Activated T-cell treated with anti-CD3 and anti-CD28 coated beads for 48 hours (primary cell): ENCODE measurements at places on chromosomes 12 and 14.

DNA sequence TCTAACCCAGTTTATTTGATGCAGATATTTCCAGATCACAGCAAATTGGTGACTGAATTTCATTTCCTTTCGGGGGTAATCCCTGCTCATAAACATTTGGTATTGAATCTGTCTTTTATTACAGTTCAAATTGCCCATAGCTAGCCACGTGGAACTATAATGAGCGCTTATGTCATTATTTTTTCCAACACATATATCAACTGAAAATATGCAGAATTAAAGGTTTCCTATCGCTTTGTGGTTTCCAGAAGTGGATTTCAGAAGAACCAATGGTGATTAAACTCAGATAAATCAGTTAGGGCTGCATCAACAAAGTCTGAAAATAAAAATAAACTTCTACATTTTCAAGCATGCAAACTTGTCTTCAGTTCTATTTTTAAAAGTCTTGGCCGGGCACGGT, 111.9 kb downstream of the PIK3C2G start:
- no peak for DNase-seq

- no peak for DNase-seq
These were observed 80.8 kb upstream of the AMIGO2 start for GRCh38 chr12:47160316-47161244.

- no peak for DNase-seq
These were observed 43.8 kb downstream of the ANO6 start for GRCh38 chr12:45259675-45260074.

- DNase-seq = no peak
These were observed 50.1 kb downstream of the ZC3H14 start for GRCh38 chr14:88612981-88613380.

GRCh38 chr12:113136128-113136989, 798 bp upstream of the RASAL1 start:
- peak; percentile 66 for DNase-seq

DNA sequence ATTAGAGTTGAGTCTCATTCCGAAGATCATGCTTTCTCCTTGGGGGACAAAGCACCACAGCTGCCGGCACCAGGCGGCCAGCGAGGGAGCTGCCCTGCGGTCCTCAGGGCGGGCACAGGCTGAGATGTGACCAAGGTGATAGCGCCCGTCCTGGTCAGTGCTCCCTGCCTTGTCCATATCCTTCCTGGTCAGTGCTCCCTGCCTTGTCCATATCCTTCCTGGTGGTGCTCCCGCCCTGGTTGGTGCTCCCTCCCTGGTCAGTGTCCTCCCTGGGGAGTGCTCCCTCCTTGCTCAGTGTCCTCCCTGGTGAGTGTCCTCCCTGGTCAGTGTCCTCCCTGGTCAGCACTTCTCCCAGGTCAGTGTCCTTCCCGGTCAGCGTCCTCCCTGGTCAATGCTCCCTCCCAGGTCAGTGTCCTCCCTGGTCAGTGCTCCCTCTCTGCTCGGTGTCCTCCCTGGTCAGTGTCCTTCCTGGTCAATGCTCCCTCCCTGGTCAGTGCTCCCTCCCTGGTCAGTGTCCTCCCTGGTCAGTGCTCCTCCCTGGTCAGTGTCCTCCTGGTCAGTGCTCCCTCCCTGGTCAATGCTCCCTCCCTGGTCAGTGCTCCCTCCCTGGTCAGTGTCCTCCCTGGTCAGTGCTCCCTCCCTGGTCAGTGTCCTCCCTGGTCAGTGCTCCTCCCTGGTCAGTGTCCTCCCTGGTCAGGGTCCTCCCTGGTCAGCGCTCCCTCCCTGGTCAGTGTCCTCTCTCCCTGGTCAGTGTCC, 92.2 kb downstream of the ADGRD1 start:
- DNase-seq = no peak

DNA sequence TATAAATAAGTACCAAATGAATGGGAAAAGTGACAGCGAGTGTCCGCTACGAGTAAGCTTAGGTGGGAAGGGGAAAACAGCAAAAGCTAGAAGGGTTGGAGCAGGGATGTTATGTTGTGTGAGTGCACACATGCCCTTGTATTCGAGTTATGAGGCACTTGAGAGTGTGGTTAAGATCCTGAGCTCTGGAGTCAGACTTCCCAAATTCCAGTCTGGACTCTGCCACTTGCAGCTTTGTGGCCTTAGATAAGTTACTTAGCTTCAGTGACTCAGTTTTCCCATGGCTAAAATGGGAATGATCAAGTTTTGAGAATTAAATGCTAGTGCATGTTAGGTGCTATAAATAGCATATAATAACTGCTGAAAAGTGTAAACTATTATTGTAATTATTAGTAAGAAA, 44.9 kb downstream of the KTN1 start:
- no peak for DNase-seq

DNA sequence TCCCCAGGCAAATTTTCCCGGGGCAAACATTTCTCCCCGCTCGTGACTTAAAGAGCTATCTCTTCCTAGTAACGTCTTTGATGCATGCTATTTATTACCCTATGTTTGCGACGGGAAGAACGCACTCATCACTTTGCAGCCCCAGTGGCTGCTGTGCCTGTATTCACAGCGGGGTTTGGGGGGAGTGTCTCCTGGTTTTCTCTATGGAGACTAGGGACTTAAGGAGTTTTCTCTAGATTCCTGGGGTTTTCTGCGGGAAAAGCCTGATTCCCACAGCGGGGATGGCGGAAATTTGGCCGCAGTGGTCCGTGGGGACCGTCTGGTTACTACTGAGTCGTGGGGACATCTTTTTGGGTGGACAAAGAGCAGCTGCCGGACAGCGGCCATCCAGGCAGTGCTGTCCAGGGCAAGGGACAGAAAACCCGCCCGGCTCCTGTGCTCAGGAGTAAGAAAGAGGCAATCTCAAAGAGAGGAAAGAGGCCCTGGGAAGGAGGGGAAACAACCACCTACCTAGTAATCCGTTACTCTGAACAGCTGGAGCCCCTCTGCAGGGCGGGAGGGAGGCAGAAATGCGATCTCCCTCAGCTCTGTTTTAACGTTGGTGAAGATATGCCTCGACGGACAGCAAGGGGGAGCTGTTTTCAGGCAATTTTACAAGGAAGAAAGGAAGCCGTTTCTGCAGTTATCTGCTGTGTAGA, 771 bp upstream of the AVPR1A start:
- no peak for DNase-seq

GRCh38 chr14:105313381-105314286, 914 bp upstream of the PACS2 start:
- no peak for DNase-seq

DNA sequence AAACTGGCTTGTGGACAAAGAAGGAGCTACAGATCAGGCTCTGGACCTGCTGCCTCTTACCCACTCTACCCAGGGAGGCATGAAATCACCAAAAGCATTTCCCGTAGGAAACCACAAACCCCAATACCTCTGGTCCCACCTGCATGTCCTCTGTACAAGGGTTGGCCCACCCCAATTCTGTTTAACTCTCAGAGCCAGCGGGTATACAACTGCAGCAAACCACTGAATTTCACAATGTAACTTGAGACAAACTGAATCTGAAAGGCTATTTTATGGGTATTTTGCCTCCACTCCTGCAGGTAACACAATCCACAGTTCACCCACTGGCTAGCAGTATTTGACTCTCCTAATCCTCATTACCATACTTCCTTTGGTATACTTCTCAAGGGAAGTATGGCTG, 16.5 kb downstream of the SIX1 start:
- no peak for DNase-seq

DNA sequence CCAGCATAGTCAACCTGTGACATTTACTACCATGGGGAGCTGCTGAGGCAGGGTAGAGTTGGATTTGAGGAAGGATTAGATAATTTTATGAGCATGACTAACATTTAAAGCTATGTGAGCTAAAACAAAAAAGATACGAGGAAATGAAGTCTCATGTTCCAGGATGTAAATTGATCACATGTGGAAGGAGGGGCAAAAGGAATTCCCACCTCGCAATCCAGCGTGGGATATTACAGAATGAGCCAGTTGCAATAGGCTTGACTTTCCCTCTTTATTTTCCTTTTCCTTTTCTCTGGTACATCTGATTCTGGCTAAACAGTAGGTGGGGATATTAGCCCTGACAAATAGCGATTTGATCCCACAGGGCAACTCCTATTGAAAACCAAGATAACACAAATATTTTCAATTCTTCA, 214.9 kb upstream of the HMGA2 start:
- DNase-seq = no peak

DNA sequence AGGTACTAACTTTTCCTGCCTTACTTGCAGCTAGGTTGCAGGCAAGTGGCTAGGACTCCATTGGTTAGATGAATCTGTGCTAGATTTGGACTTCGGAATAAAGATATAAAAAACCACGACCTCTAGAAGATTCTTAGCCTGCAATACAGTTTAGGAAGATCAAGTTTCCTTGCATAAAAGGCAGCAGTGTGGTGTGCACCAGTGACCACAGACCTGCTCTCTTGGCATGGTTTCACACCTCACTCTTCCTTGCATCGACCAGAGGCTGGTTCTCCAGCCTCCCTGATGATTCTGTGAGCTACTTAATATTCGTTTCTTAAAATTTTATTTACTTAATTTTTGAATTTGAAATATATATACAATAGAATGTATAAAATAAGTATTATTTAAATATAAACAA, 9.8 kb downstream of the KLHDC1 start:
- DNase-seq = no peak

DNA sequence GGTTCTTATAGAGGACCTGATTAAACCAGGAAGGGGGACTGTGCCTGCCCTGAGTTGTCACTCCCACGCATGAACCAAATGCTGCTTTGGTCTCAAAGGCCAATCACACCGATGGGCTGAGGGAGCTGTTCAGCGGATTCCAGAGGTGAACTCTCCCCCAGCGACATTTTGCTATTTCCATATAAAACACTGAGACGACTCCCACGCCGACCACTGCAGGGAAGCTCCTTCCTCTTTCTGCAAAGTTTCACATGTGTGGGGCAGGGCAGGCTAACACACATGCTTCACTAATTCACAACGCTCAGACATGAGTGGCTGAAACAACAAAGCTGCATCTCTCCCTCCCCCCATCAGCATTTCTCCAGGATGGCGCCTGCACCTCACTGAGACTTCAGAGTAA, 37.8 kb upstream of the TMEM132D start:
- DNase-seq = no peak

DNA sequence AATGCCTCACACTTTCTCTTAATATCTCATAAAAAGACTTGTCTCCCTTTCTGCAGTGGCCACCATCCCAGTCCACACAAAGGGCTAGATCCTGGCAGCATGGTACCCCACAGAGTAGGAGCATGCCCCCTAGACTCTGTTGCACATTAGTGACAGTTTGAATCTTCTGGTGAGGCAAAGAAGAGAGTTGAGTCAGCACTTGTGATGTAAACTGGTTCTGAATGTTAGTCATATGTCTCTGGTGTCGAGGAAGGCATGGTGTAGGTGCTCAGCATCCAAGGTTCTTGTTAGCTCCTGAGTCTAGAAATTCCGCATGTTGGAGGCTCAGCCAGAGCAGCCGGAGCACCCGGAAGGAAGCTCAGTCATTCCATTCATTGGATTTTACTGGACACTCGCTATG, 9.8 kb downstream of the TTC9 start:
- no peak for DNase-seq

- DNase-seq = no peak
These were observed 43.0 kb downstream of the PPP4R4 start for GRCh38 chr14:94217116-94217515.

- no peak for DNase-seq
These were observed 58.7 kb downstream of the TUNAR start for GRCh38 chr14:95935228-95935822.

DNA sequence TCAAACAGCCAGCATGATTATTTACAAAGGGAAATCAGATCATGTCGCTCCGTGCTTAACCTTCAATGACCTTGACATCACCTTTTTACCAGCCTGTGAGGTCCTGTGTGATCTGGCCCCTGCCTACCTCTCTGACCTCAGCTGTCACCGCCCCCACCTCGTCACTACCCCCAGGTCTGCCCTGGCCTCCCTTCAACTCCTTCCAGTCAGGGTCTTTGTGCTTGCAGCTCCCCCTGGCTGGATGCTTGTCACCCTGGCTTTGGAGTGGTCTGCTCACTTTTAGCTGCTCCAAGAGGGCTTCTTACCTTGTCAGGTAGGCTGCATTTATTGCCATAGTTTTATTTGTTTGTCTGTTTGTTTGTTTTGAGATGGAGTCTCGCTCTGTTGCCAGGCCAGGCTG, 8.2 kb upstream of the MAX start:
- no peak for DNase-seq

DNA sequence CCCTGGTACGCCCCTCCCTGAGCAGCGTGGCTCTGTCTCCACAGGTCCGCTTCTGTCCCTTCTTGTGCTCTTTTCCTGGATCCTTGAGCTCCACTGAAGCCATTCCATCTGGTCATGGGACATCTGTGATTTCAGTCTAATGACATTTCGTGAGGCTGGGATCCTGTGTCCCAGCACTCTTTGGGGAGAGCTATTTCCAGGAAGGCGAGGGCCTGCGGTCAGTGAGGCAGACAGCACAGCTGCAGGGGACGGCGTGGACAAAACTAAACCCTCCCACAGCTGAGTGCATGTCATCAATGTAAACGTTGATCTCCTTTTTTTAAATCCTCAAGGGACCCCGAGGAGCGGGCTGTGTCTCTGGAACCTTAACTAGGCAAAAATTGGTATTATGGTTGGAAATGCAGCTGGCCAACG, 127.7 kb downstream of the DACT1 start:
- no peak for DNase-seq

- DNase-seq = no peak
These were observed 72.7 kb downstream of the TPH2 start for GRCh38 chr12:72011374-72011773.

GRCh38 chr12:52217223-52217622, 15.8 kb upstream of the KRT7 start:
- DNase-seq = no peak

DNA sequence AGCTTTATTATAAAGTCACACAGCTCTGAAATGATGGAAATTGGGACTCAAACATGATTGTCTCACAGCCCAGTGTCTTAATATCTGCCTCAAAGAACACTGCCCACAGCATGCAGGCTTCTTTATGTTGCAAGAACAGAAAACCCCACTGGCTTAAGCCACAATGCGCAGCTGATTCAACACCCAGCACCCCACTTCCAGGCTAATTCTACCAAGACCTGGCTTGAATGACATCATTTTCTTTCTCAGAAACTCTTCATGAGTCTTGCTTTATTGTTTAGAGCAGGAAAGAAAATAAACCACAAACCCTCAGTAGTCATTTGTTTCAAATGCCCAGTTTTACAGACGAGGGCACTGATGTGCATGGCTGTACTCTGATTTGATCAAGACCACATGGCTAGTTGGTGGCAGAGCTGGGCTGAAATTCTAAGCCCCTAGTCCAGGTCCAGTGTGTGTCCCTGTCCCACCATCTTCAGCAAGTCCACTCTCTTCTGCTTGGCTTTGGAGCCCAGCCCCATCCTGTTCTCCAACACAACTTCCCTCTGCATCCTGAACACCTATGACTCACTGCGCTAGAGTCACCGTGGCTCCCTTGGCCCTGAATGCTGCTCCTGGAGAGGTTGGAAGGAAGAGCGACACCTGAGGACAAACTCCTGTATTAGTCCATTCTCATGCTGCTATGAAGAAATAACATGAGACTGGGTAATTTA, 50.3 kb upstream of the SRSF5 start:
- peak; percentile 41 for DNase-seq
